H4 (cell line): ENCODE measurements at places on chromosomes 13 and 19. TPM values are rescaled to one million over a fixed set of nuclear protein-coding genes. Genes with fewer than 3 reads are reported as not detected.

Gene URAD
- not detected in 2 replicates for total RNA-seq

- DNase-seq, result no peak
These were observed 394.0 kb downstream of the DLEU7 start for GRCh38 chr13:50449465-50449864.

GRCh38 chr13:29707876-29708543 lies 112.5 kb upstream of the SLC7A1 start:
- DNase-seq, result peak; percentile 12

DNA sequence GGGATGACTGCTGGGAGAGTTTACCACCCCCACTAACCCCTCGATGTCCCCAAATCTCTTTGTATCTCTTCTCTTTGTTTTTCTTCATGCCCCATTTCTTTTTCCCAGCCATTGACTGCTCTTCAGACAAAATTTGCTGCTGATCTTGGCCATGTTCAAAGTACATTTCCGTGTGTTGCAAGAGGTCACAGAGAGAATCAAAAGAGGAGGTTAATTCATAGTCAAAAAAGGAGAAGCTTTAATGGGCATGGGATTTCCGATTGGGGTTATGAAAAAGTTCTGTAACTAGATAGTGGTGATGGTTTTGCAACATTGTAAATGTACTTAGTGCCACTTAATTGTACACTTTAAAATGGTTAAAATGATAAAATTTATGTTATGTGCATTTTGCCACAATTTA lies 121.1 kb downstream of the FLT1 start:
- no peak for DNase-seq

DNA sequence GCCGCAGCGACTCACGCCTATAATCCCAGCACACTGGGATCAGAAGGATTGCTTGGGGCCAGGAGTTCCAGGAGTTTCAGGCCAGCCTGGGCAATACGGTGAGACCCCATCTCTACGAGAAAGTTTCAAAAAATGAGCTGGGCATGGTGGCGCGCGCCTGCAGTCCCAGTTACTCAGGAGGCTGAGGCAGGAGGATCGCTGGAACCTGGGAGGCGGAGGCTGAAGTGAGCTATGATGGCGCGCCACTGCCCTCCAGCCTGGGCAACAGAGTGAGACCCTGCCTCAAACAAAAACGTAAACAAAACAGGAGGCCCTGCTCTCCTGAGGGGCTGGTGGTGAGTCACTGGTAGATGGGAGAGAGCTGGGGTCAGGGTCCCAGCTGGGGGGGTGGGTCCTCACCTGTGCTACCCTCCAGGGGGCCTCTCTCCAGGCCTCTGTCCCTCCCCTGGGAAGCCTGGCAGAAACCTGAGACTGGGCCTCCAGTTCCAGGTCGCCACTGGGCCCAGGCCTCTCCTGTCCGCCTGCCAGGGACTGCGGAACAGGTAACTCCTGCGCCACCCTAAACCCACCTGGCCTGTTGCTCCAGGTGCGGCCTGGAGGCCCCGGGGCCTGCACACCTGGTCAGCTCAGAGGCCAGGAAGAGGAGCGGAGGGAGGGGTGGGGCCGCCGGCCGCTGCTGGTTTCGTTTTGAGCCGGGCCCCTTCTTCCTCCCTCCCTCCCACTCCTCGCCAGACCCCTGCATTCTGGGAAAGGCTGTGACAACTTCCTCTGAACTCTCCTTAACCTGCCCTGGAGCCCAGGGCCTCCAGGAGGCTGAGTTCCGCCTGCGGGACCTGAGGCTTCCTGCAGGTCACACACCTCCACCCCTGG lies 17.2 kb upstream of the ZBTB7A start:
- DNase-seq, result no peak
